ENCODE measurements at places on chromosomes 5 and 9.

GRCh38 chr5:180723936-180724335 lies 15.9 kb downstream of the OR2Y1 start:
- DNase-seq, result no peak

- no peak for DNase-seq
Measured at GRCh38 chr5:57494104-57495098, 11.8 kb upstream of the ACTBL2 start.

DNA sequence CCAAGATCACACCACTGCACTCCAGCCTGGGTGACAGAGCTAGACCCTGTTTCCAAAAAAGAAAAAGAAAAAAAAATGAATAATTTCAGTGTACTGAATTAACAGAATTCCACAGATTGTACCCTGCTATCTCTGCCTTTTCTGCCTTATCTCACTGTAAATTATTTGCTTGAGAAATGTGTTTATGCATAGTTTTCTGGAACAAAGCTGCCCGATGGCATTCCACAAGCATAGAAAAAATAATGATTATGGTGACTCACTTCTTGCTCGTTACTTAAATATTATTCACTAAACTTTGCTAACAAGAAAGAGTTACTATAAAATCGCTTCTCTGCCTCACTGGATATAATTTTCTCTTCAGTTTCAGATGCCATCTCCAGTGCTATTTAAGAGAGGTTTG lies 88.7 kb upstream of the FAM169A start:
- DNase-seq, result no peak

DNA sequence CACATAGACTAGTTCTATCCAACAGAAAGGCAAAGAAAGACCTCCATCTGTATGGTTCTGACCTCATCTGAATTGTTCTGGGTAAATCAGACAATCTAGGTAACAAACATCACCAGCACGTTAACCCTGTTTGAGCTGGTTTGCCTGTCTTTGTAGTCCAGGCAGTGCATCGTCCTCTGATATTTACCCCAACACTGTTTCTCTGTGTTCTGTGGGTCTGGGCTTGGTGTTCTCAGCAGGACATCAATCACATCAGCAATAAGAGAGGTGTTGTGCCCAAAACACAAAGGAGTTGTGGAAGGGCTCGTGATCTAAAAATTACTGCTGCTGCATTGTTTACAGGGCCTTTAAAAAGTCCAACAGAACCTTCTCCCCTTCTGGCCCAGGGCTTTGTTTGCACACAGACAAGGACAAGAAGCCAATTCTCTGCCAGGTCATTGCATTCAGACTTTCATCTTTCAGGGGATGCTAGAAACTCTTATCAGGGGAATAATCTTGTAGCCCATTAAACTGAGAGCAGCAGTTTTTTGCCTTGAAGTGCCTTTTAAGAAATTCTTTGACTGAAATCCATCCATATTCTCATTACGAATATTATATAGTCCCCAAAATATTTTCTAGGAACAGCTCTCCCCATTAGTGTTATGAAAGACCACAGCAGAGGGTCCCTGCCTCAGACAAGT lies 30.5 kb upstream of the MAP1B start:
- DNase-seq, result no peak

GRCh38 chr5:145976431-145977155 lies 40.2 kb downstream of the SH3RF2 start:
- no peak for DNase-seq

DNA sequence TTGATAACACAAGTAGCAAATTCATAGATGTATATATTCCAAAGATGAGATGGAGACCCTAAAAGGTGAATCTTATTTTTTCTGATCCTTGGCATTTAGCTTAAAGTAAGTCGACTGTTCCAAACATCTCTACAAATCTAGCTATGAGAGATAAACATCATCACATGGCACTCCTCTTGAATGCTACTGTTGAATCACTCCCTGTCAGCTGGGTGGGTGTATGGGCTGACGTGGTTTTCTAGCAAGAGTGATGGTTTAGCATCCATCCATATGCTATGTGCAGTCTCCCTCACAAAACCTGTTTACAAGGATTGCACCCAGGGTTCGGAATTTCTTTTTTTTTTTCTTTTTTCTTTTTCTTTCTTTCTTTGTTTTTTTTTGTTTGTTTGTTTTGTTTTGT lies 13.8 kb downstream of the ACO1 start:
- no peak for DNase-seq

GRCh38 chr5:9188131-9188530 lies 357.7 kb downstream of the SEMA5A start:
- no peak for DNase-seq

DNA sequence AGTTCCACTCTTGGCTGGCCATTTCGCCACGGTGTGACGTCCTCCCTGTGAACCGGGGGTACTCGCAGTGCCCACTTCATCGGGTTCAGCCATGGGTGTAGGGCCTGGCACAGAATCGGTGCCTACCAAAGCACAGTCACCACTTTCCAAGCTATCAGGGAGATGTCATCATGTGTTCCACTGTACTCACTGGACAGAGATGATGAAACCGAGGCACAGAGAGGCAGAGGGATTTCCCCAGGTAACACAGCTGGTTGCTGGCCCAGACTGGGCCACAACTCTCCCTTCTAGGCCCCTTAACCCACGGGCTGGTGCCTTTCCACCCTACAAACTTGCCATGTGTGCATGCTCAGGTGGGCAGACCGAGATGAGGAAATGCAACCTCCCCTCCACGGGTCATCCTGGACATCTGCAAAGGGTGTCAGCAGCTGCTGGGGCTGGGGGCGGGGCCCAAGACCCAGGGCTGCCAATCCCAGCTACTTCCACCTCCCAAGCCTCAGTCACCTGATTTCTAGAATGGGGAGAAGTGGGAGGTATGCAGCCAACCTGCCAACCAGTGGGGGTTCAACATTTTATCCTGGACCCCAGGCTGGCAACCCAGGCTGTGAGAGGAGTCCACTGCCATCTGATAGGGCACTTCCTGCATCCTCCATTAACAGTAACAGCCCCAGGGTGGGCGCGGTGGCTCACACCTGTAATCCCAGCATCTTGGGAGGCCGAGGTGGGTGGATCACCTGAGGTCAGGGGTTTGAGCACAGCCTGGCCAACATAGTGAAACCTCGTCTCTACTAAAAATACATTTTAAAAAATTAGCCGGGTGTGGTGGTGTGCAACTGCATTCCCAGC lies 893 bp upstream of the SH2D3C start:
- DNase-seq, result no peak
